ENCODE measurements at places on chromosomes 5 and 9.
A peak's percentile ranks its signal among the peaks of the same experiment; 100 is the strongest.

GRCh38 chr5:141771031-141771430 is 89.0 kb upstream of the ARAP3 start:
- no peak for DNase-seq

- DNase-seq = no peak
These were observed 195.6 kb upstream of the ELL2 start for GRCh38 chr5:96157077-96157780.

DNA sequence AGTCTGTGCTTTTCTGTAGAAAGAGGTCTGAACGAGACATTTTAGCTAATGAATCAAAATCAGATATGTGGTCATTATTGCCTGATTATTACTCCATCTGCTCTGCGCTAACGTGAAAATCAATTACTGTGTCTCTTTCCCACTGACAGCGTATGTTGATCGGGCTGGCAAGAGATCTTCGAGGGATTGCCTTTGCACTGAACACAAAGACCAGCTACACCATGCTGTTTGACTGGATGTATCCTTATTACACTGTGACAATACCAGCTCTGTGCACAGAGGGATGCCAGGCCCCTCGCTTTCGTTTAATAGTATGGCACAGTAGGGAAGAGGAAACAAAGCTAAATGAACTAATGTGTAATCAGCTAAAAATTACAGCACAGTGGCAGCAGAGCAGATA is 103.7 kb upstream of the TLX3 start:
- DNase-seq = no peak

- DNase-seq = no peak
These were observed 35.4 kb upstream of the SLC28A3 start for GRCh38 chr9:84375954-84376353.

- DNase-seq = peak; percentile 69
These were observed 39.0 kb downstream of the ITK start for GRCh38 chr5:157219491-157220271.

- DNase-seq = no peak
These were observed 28.9 kb downstream of the CDH9 start for GRCh38 chr5:27009540-27009915.

DNA sequence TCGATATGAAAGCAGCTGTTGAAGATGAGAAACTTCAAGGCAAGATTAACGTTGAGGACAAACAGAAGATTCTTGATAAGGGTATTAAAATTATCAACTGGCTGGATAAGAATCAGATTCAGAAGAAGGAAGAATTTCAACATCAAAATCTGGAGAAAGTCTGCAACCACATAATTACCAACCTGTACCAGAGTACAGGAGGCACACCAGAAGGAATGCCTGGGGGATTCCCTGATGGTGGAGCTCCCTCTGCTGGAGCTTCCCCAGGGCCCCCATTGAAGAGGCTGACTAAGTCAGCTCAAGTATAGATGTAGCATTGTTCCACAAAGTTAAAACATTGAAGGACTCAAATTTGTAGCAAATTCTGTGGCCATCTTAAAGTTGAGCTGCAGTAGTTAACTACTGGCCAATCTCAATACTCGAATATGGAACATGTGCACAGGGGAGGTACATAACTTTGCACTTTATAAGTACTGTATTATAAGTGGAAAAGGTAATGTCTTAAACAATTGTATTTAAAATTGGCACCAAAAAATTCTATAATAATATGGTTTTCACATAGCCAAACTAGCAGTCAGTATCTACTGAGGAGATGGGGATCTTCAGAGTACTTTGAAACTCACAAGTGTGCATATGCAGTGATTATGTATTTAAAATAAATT is 237.5 kb downstream of the CHSY3 start:
- no peak for DNase-seq

DNA sequence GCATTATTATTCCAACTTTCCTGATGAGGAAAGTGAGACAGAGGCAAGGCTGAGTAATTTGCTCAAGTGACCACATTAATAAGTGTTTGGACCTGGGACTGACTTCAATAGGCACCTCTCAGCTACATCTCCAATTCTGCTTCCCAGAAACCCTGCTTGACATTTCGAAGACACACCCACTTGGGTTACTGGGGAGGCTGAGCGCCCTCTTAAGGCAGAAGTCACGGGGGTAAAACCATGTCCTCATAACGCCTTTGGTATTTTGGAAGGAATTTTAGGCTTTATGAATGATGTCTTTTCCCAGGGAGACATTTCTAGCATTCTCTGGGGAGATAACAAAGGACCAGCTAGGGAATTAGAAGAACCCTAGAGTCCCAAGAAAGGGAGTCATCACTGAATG is 53.3 kb downstream of the TRPC7 start:
- DNase-seq = no peak

DNA sequence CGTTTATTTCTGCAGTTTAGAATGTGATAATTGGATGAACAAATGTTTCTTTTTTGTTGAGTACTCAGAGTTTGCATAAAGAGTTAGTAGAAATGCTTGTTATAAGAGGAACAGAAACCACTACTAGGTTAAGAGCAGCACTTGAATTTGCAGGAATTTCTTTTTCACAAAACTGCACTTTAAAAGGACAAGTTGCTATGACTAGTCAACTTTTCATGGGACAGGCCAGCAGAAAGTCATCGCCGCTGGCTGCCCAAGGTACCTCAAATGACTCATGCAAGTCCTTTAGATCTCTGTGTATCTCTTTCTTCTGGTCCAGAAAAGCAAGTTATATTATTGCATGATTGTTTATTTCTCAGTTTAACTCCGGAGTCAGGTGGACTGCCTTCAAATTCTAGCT is 97.3 kb upstream of the HMHB1 start:
- no peak for DNase-seq

Measured in activated T-cell treated with anti-CD3 and anti-CD28 coated beads, Interleukin-2, amount 50 U/mL, for 24 hours (primary cell).